Activated T-cell treated with anti-CD3 and anti-CD28 coated beads, Interleukin-2, amount 50 U/mL, for 72 hours (primary cell): ENCODE measurements at places on chromosomes 1 and 21. TPM values are rescaled to one million over a fixed set of nuclear protein-coding genes. Genes with fewer than 3 reads are reported as not detected.

- H3K4me1 ChIP-seq = no peaks in the 10 kb centered on the region
- no peaks in the 10 kb centered on the region for H3K36me3 ChIP-seq
- H3K27ac ChIP-seq = no peak overlapping the region
- DNase-seq = no peak
- H3K4me3 ChIP-seq = no peak overlapping the region
- H3K27me3 ChIP-seq = no peaks in the 10 kb centered on the region
Observed at GRCh38 chr1:187110351-187110750, 281.6 kb downstream of the PLA2G4A start.

- no peaks in the 10 kb centered on the region for H3K36me3 ChIP-seq
- H3K27me3 ChIP-seq = peaks cover 7% of the 10 kb centered on the region
- no peak overlapping the region for H3K4me3 ChIP-seq
- no peak overlapping the region for H3K27ac ChIP-seq
- no peak for DNase-seq
- H3K4me1 ChIP-seq = no peaks in the 10 kb centered on the region
Observed at GRCh38 chr1:68223687-68224086, 8.6 kb downstream of the WLS start.

DNA sequence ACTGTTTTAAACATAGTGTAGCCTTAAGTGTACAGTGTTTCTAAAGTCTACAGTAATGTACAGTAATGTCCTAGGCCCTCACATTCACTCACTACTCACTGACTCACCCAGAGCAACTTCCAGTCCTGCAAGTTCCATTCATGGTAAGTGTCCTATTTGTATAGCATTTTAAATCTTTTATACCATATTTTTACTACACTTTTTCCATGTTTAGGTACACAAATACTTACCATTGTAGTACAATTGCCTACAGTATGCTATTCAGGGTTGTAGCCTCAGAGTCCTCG lies 3.6 kb upstream of the S100A10 start:
- peaks cover 5% of the 10 kb centered on the region for H3K27me3 ChIP-seq
- no peak overlapping the region for H3K27ac ChIP-seq
- H3K4me3 ChIP-seq = no peak overlapping the region
- H3K4me1 ChIP-seq = peaks cover 29% of the 10 kb centered on the region
- H3K36me3 ChIP-seq = peaks cover 4% of the 10 kb centered on the region
- no peak for DNase-seq

DNA sequence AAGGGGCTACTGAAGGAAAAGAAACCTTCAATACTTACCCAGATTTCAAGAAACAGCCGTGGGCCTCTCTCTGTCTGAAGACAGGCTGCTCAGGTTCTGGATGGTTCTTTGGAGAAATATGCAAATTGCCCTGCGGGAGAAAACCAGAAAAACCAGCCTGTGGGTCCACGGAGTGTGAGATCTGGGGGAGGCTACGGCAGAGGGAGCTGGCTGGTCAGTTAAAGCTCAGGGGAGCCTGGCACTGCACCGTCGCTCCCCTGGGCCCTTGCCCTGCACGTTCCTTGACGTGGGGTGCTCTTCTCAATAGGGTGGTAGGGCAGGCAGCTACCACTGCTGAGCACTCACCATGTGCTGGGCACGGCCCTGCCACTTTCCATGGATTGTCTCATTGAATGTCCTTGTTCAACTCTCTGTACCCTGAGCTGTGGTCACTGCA lies 12.7 kb downstream of the TMCO4 start:
- no peak overlapping the region for H3K4me3 ChIP-seq
- DNase-seq = no peak
- H3K4me1 ChIP-seq = peaks cover 12% of the 10 kb centered on the region
- no peak overlapping the region for H3K27ac ChIP-seq
- H3K27me3 ChIP-seq = no peaks in the 10 kb centered on the region

DNA sequence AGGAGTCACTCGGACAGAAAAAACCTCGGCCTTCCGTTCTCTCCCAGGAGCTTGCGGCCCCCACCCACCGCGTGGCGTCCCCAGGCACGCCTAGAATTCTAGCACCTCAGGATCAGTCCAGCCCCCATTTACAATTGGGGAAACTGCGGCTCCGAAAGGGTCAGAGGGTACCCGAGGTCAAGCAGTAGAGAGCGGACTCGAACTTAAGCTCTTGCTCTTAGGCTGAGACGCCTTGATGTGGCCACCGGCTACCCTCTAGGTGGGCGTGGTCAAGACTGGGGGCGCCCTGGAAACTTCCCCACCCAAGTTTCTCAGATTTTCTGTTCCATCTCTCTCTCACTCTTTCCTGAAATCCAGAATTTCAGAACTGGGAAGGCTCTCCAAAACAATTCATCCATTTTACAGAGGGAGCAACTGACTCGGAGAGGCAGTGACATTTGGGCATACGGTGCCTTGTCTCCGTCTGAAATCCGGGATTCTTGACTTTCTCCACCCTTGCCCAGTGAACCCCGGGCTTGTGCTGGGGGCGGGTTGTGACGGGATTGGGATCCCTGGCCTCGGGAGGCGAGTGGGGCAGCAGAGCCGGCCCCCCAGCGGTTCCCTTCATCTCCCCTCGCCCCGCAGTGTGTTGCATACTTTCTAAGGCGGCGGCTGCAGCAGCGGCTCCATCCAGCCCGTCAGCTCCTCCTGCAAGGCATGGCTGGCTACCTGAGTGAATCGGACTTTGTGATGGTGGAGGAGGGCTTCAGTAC lies 777 bp downstream of the AZIN2 start:
- H3K36me3 ChIP-seq = no peaks in the 10 kb centered on the region
- H3K4me1 ChIP-seq = peaks cover 13% of the 10 kb centered on the region
- peak; percentile 12 for DNase-seq
- peaks cover 7% of the 10 kb centered on the region for H3K27me3 ChIP-seq

- H3K27ac ChIP-seq = no peak overlapping the region
- DNase-seq = no peak
- H3K4me3 ChIP-seq = no peak overlapping the region
- no peaks in the 10 kb centered on the region for H3K36me3 ChIP-seq
- peaks cover 18% of the 10 kb centered on the region for H3K4me1 ChIP-seq
Observed at GRCh38 chr1:175319912-175320230, 127.3 kb upstream of the KIAA0040 start.

DNA sequence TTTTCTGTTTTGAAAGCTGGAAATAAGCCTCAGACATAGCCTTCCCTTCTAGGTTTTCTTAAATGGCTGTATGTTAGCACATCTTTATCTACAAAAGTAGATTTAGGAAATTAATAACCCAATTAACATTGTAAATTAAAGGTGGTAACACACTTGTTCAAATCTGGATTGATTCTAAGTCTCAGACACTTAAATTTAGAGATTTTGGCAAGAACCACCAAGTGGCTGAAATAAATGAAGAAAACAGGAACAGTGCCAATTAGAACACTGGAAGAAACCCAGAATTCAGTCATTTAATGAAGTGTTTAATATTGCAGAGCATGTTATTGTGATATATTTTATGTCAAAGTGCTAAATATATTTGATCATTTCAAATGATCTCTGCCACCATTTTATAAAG lies 628.2 kb downstream of the USP25 start:
- DNase-seq = no peak
- no peaks in the 10 kb centered on the region for H3K4me1 ChIP-seq
- no peaks in the 10 kb centered on the region for H3K36me3 ChIP-seq
- H3K4me3 ChIP-seq = no peak overlapping the region
- no peaks in the 10 kb centered on the region for H3K27me3 ChIP-seq
- H3K27ac ChIP-seq = no peak overlapping the region

- H3K27me3 ChIP-seq = no peaks in the 10 kb centered on the region
- H3K4me3 ChIP-seq = no peak overlapping the region
- DNase-seq = no peak
- H3K27ac ChIP-seq = no peak overlapping the region
- no peaks in the 10 kb centered on the region for H3K36me3 ChIP-seq
- H3K4me1 ChIP-seq = peaks cover 9% of the 10 kb centered on the region
Observed at GRCh38 chr1:206447422-206447765, 22.9 kb upstream of the IKBKE start.

DNA sequence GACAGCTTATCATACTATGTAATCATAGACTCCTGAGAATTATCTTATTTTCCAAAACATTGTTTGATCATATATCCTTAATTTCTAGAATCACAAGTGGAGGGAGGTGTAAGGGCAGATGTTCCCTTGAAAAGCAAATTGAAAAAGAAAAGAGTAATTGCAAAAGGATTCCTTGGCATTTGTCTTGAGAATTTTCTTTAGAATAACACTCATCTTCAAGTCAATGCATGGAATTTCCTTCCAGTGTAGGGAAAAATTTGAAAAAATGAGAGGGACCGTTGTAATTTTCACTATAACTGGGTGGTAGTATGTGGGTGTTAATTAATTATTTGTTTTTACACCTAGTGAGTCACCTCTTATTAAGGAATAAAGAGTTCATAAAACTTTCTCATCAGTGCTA lies 724.6 kb upstream of the ADAMTS5 start:
- H3K4me1 ChIP-seq = no peaks in the 10 kb centered on the region
- no peaks in the 10 kb centered on the region for H3K27me3 ChIP-seq
- no peak overlapping the region for H3K27ac ChIP-seq
- no peak overlapping the region for H3K4me3 ChIP-seq

DNA sequence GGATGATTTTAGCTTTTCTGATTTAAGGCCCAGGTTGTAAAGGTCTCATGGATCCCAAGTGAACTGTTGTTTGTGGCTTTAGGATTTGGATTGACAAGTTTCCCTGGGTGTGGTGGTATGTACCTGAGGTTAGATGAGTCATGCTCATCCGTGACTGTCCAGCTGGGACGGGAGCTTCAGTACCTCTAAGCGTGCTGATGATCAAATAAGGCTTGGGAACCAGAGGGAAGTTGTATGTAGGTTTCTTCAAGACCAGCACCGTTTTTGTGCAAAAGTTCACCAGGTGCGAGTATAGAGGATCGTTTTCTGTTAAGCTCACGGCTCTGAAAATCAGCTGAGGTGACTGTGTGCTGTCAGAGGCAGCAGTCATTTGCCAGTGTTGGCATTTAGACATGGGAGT lies 19.8 kb downstream of the PLA2G2E start:
- no peak overlapping the region for H3K27ac ChIP-seq
- DNase-seq = no peak
- no peaks in the 10 kb centered on the region for H3K27me3 ChIP-seq
- H3K4me1 ChIP-seq = no peaks in the 10 kb centered on the region

DNA sequence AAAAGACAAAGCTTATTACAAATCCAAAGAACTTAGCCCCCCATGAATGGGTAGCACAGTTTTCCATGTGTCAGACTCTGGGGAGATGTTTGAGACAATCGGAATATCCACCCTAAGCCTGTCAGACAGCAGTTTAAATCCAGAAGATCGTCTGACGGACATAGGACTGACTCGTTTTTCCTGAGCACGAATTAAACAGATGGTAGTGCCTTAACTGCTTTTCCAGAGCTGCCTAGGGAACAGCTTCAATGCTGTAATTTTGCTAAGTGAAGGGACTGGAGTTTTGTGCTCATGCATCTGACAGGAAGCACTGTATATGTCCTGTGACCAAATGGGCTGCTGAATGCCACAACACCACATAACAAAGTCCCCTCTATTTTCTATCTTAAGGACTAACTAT lies 48.6 kb downstream of the PCNX2 start:
- no peak overlapping the region for H3K4me3 ChIP-seq
- H3K4me1 ChIP-seq = peaks cover 6% of the 10 kb centered on the region
- H3K27ac ChIP-seq = no peak overlapping the region
- H3K36me3 ChIP-seq = peaks cover 6% of the 10 kb centered on the region

- no peaks in the 10 kb centered on the region for H3K27me3 ChIP-seq
- no peak overlapping the region for H3K4me3 ChIP-seq
- H3K36me3 ChIP-seq = no peaks in the 10 kb centered on the region
- H3K4me1 ChIP-seq = peaks cover 47% of the 10 kb centered on the region
- DNase-seq = no peak
Observed at GRCh38 chr1:101069158-101069557, 43.6 kb upstream of the DPH5 start.

- no peak for DNase-seq
- no peak overlapping the region for H3K4me3 ChIP-seq
- peaks cover 10% of the 10 kb centered on the region for H3K27me3 ChIP-seq
- peaks cover 7% of the 10 kb centered on the region for H3K36me3 ChIP-seq
Observed at GRCh38 chr1:200181861-200182260, 154.4 kb downstream of the NR5A2 start.

- DNase-seq = no peak
- H3K36me3 ChIP-seq = no peaks in the 10 kb centered on the region
- no peak overlapping the region for H3K4me3 ChIP-seq
Observed at GRCh38 chr1:240399381-240399780, 212.6 kb downstream of the GREM2 start.

GRCh38 chr1:194640322-194640721 lies 1453.9 kb upstream of the B3GALT2 start:
- H3K4me3 ChIP-seq = no peak overlapping the region
- H3K27me3 ChIP-seq = no peaks in the 10 kb centered on the region
- H3K27ac ChIP-seq = no peak overlapping the region
- no peak for DNase-seq

GRCh38 chr1:87902830-87903229 lies 574.1 kb downstream of the LMO4 start:
- no peaks in the 10 kb centered on the region for H3K4me1 ChIP-seq
- no peaks in the 10 kb centered on the region for H3K36me3 ChIP-seq
- no peak for DNase-seq
- H3K27me3 ChIP-seq = peaks cover 6% of the 10 kb centered on the region
- no peak overlapping the region for H3K27ac ChIP-seq

Gene DDR2
- total RNA-seq = 0.17 TPM

Gene OR2M3
- total RNA-seq = not detected

Gene CHD5
- total RNA-seq = 0.31 TPM

Gene S100A7
- total RNA-seq = not detected

Gene SLC37A1
- total RNA-seq = 37.6 TPM

Gene RGSL1
- not detected for total RNA-seq

Gene KIF14
- 20.1 TPM for total RNA-seq
